LNCaP clone FGC (cell line): ENCODE measurements at places on chromosomes 12 and 14.

- no peak for DNase-seq
Observed at GRCh38 chr12:46487567-46488131, 115.1 kb upstream of the SLC38A2 start.

- no peak for DNase-seq
Observed at GRCh38 chr12:16857456-16857923, 251.5 kb upstream of the LMO3 start.

GRCh38 chr14:69034612-69035262, 55.6 kb upstream of the ACTN1 start:
- DNase-seq: no peak

GRCh38 chr14:50477760-50478159, 54.6 kb downstream of the MAP4K5 start:
- no peak for DNase-seq

DNA sequence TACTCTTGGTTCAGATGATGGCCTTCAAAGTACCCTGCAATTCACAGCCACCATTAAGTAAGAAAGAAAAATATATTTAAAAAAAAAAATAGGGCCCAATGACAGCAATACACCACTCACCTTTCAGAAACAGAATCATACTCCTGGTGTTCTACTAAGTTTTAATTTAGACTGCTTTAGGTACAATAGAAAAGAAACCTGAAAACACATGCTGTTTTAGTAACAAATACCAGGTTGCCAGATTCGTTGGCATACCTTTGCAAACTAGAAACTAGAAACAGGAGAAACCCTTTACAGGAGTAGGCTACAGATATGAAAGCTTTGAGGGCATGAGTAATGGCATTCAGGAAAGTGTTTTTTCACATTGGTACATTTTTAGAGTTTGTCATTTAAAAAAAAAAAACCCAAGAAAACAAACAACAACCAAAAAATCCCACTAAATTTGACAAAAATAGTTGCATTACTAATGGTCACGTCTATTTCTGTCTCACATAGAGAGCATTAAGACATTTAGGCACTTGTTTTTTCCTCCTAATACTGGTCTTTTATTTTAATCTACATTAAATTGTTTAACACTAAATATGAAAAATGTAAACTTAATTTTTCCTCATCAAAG, 4.0 kb downstream of the SIX1 start:
- no peak for DNase-seq

DNA sequence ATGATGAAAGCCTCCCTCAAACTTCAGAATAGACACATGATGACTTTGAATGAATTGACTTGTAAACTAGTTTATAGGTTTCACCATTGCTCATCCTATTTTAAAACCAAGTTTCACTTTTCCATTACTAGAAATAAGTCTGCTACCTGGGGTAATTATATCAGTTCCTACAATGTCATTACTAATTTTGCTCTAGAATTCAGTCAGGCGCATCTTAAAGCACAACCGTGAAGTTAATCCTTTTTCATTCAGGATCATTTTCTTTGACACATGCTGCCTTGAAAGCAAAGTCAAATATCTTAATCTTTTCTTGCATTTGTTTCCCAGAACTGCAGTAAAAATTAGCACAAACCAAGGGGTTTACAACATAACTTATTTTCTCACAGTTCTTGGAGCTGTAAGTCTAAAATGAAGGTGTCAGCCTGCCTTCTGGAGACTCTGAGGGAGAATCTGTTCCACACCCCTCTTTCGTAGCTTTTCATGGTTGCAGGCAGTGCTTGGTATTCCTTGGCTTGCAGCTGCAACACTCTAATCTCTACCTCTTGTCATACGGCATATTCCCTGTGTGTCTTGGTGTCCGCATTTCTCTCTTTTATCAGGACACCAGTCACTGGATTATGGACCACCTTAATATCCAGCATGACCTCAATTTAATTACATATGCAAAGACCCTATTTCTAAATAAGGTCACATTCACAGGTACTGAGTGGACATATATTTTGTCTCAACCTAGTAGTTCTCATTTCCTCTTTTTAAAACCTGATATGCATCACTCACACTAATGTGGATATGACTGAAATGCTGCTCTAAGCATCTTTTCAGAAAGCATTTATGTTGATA, 114.3 kb upstream of the PDZRN4 start:
- no peak for DNase-seq

- no peak for DNase-seq
Observed at GRCh38 chr14:34368971-34369647, 92.9 kb downstream of the SPTSSA start.

- no peak for DNase-seq
Observed at GRCh38 chr12:68389305-68389704, 57.1 kb upstream of the MDM1 start.

GRCh38 chr12:121983536-121984210, 38.0 kb upstream of the BCL7A start:
- no peak for DNase-seq

DNA sequence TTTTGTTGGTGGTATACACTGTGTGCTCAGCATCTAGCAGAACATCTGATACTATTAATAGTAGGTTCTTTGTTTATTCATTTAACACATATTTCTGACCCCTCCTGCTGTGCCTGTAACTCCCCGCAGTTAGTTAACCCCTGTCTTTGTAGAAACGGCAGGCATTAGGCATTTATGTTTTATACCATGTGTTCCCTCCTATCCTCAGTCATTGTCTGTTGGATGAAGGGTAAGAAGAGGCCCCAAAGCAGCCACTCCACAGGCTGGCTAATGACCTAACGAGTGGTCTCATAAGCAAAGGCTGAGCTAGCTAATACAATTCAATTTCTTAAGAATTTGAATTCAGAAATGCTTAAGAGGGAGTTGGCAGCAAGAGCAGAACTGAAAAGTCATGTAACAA, 170.8 kb downstream of the TMX1 start:
- DNase-seq: no peak

DNA sequence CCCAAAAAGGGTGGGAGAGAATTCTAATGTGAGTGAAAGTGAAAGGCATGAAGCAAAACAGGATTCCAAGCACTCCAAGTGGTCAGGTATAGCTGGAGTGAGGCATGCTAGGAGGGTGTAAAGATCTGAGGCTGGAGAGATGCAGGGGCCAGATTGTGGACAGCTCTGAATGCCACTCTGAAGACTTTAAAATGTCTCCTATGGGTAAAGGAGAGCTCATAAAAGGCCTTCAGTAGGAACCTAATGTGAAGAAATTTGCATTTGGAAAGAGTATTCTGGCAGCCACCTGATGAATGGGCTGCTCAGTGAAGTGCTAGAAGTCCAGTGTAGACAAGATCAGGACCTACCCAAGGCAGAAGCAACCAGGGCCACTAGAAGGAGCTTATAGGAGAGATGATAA, 68.9 kb downstream of the DNAI7 start:
- no peak for DNase-seq

DNA sequence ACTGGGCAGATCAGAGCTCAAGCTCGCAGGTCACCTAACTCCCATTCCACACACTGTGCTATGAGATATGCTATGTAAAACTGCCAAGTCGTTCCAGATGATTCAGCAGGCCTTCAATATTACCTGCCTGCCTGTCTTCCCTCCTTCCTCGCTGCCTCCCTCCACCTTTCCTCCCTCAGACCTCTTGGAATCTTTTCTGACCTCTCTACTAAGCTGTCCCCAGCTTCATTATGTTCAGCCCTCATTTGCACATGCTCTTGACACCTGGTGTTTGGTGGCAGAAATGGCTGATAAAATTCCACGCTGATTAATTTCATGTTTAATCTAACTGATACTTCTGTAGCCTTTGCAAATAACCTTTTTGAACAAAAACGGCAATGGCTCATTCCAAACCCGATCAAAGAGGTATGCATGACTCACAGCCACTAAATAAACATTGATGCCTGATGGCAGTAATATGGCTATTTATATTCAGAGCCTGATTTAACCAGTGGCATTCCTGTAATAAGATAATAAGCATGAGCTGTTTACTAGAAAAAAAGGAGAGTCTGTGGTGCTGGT, 130.8 kb upstream of the EGLN3 start:
- no peak for DNase-seq

DNA sequence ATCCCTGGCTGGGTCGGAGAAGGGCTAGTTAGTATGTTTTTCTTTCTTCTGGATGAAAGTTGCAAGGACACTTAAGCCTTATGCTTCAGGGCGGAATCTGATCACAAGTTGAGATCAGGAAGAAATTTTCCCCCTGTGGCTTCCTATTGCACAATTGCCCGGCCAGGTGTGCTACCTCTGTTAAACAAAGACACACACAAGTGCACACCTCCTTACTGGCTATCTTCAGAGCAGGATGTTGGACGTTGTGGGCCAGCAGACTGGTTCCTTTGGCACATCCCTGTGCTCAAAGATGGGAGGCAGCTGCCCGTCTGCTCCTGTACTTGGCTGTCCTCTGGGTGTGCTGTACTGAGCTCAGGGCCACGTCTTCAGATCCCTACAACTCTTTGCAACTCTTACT, 19.1 kb downstream of the ETV6 start:
- DNase-seq: no peak

DNA sequence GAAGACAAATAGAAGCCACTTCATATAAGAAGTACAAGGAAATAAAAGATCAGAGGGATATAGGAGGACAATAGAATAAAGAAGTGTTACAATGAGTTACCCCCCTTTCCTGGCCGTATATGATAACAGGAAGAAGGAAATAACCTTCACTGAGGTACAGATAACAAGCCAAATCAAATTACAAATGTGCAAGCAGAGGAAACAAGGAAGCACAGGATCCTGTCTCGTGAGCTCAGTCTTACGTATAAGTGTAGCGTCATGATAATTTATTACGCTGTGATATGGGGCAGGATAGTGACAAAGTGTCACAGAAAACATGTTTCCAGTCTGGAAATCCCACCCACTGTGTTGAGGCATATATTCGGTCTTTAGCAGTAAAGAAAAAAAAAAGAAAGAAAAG, 26.5 kb downstream of the CRACR2A start:
- DNase-seq: peak; percentile 45

DNA sequence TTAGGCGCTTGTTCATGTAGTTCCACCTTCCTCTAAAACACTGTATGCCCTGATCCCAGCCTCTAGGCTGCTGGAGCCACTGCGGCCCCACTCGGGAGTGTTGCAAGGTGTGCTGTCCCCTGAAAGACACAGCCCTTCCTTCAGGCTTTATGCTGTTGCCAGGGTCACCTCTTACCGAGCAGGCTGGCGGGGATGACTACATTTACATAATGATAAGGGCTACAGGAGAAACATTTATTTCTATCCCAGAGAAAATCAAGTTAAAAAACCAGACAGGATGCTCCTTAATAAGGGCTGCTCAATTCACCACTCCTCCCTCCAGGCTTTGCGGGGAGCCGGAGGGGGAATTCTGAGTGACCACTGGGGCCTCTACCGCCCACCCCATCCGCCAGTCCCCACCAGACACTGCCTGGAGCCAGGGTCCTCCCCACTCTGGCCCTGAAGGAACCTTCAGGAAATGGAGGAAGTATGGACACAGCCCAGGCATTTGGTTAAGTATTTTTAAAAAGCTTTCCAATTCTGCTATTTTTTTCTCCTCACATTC, 200.6 kb downstream of the TTC7B start:
- no peak for DNase-seq

- DNase-seq: no peak
Observed at GRCh38 chr12:97572220-97572619, 109.6 kb downstream of the RMST start.

- no peak for DNase-seq
Observed at GRCh38 chr14:93496856-93497741, 66.4 kb downstream of the UNC79 start.

DNA sequence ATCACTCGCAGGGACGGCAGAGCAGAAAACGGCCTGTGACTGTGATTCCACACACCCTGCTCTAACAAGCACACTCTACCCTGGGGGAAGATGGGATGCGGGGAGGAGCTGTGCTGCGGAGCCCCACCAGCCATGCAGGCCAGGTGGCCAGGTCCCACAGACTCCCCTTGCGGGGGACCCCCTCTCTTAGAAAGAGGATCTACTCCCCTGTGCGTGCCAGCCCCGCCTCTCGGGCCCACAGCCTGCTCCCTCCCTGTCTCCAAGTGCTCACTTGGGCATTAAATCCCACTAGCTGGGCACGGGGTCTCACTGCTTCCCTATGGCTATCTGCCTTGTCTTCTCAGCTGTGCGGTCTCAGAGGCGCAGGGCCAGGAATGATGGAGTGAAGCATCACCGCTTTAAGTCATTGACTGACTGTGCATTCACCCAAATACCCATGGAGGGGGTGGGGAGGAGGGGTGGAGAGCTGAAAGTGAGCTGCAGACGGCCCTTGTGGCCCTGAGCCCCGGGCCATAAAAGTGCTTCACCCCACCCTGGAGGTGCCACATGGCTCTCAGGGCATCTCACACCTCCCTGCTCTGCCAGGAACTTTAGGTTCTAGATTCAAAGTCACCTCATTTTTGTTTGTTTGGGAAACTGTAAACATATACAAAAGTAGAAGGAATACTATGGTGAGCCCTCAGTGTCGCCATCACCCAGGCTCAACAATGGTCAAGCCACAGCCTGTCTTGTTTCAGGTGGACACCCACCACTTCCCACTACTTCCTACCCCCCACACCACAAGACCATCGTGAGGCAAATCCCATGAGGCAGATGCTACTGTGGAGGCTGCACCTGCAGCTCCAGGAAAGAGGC, 9.4 kb downstream of the STX2 start:
- DNase-seq: no peak

GRCh38 chr14:93329965-93330608, 2.7 kb downstream of the BTBD7 start:
- DNase-seq: no peak

DNA sequence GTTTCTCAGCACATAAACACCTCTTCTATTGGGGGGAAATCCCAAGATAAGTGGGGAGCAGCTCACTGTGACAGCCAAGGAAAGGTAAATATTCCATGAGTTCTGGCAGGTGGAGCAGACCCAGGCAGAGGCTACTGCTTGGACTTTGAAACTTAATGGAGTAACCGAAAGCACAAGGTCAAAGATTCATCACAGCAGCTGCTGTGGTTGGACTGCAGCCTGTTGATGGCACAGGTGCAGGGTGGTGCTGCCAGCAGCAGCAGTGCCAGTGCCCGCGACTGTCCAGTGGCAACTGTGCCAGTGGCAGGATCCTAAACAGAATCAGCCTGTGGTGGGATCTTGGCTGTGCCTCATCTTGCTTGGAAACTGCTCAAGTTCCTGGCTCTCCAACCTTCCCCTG, 81.4 kb upstream of the ARID2 start:
- no peak for DNase-seq

GRCh38 chr14:77838831-77839511, 39.1 kb downstream of the ADCK1 start:
- DNase-seq: no peak

GRCh38 chr12:68109001-68109400, 50.5 kb downstream of the IFNG start:
- no peak for DNase-seq

- no peak for DNase-seq
Observed at GRCh38 chr14:102692334-102692733, 84.9 kb upstream of the TRAF3 start.

DNA sequence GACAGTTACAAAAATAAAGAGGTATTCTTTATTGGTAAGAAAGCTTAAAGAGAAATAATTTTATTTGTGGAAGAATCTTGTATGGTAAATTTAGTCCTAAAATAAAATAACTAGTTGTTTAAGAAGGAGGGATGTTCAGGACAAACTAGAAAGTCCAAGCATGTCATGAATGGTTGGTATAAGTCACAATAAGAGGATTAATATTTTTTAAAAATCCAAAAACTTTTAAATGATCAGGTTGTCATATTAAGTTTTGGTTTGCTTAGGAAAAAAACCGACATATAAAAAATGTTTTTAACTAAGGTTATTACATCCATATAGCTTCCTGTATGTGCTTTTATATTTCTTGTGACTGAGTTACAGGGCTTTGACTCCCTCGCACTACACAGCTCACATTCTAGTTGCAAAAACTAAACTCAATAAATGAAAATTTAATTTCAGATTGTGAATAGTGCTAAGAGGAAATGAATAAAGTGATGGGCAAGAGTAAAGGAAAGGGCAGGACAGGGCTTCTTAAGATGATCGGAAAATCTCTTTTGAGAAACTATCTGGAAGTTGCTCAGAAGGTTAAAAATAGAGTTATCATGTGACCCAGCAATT, 80.7 kb upstream of the METAP2 start:
- no peak for DNase-seq
